Motor neuron (in vitro differentiated cells): ENCODE measurements at places on chromosomes 4 and X. TPM values are rescaled to one million over a fixed set of nuclear protein-coding genes. Genes with fewer than 3 reads are reported as not detected.

TRAM1L1 gene
- 15.9 and 16.4 TPM in 2 replicates for total RNA-seq

SAP30 gene
- total RNA-seq: 31.9 and 34.9 TPM in 2 replicates

RASSF6 gene
- 0.13 TPM in 1 of 2 replicates, not detected in the other for total RNA-seq

UCP1 gene
- total RNA-seq: 0.34 and 0.43 TPM in 2 replicates

TASL gene
- total RNA-seq: 0.19 TPM in 1 of 2 replicates, not detected in the other
